Muscle of arm (tissue), 14 donors: ENCODE measurements at places on chromosomes 6 and 20. TPM values are rescaled to one million over a fixed set of nuclear protein-coding genes. Genes with fewer than 3 reads are reported as not detected.

DNA sequence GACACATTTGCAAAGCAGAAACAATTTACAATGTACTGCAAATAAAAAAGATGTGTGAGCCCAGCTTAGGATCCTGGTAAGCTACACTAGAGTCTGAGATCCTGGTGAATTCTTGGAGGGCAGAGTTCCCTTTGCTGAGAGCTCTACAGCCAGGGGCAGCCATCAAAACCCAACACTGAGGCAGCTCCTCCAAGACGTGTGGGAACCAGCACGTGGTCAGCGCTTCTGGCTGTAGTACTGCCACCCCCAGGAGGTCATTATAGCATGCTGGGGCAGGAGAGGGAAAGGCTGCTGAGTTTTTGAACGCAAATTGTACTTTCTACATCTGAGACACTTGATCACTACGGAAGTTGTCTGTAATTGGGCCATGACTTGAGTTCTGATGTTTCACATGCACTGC lies 131.5 kb downstream of the INSM1 start:
- DNase-seq = no peak

DNA sequence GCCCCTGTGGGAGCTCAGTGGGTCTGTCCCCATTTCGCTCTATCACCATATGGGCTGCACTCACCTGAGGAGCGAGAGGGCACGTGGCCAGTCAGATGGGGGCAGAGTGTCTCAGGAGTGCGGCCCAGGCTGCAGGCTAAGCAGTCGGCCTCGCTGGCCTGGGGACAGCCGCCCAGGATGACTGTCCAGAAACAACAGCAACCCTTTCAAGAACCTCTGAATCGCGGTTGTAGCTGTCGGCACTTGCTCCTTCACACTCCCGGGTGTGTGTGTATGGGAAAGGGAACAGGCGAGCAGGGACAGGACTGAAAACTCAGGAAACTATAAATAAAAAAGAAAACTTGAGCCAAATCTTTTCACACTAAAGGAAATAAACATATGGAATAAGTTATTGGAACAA lies 63.1 kb downstream of the TFAP2A start:
- DNase-seq = peak; percentile 47

DNA sequence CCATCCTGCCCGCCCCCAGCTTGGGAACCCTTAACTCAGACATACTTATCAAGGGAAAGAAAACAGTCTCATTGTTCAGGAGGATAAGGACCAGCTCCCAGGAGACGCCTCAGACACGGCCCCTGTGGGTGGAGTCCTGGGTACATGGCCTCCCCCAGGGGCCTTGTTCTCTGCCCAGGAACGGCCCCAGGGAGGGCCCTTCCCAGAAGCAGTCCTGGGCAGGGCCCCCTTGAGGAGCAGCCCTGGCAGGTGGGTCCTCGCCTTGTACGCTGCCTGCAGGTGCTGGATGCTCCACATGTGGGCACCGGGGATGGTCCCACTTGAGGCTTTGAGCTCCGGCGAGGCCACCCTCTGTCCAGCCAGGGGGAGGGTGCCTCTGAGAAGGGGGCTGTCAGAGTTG lies 4.5 kb upstream of the GATA5 start:
- DNase-seq = no peak

- DNase-seq = no peak
These were observed 6.2 kb upstream of the SNAI1 start for GRCh38 chr20:49976542-49976941.

DNA sequence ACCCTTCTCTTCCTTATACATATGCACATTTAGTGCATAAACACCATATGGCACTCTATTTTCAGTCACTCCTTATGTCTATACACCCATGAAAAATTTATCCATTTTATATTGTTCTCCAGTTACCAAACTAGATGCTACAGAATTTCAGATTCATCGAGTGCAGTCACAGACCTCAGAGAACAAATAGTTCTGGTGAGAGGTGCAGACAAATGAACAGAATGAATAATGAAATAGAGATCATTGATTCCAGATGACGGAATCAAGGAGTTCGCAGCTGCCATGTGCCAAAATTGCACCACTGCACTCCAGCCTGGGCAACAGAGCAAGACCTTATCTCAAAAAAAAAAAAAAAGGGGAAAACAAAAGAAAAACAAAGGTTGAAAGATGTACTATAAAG lies 214.8 kb upstream of the CEP162 start:
- no peak for DNase-seq

GRCh38 chr6:147802459-147802858 lies 294.0 kb downstream of the SAMD5 start:
- DNase-seq = no peak

GRCh38 chr6:25341923-25342619 lies 62.9 kb downstream of the CARMIL1 start:
- no peak for DNase-seq

GRCh38 chr6:52233975-52234823 lies 10.1 kb downstream of the IL17F start:
- DNase-seq = peak; percentile 18

- DNase-seq = no peak
These were observed 22.2 kb upstream of the TXLNB start for GRCh38 chr6:139313784-139314545.

- no peak for DNase-seq
These were observed 42.2 kb upstream of the NCOA3 start for GRCh38 chr20:47459344-47460073.

GRCh38 chr6:168031411-168031971 lies 34.0 kb downstream of the KIF25 start:
- peak; percentile 65 for DNase-seq

GRCh38 chr6:28729501-28730402 lies 194.0 kb downstream of the TRIM27 start:
- no peak for DNase-seq

DNA sequence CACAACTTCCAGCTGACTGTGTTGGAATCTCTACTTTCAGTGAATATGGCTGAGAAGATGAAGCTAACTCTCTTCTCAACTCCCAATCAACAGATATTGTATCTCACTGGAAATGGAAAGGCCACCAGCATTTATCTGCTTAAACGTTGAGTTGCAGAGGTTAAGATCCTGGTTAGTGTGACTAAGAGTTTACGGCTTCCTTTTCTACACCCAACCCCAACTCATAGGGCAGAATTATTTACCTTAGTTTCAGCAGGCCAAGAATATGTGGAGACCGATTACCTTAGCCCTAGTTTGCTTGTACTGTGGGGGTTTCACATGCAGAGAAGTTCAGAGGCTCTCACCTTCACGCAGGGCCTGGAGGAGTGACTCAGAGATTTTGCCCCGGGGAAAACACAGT lies 1026.6 kb downstream of the EYS start:
- DNase-seq = no peak

The TNFRSF6B gene
- polyA plus RNA-seq = 0.34 TPM

The RHAG gene
- polyA plus RNA-seq = 2.3 TPM

The CALHM4 gene
- not detected for polyA plus RNA-seq

The MOG gene
- not detected for polyA plus RNA-seq

The TUBB1 gene
- polyA plus RNA-seq = 0.96 TPM
